Ascending aorta (tissue), 2 donors: ENCODE measurements at places on chromosomes 4 and X.

DNA sequence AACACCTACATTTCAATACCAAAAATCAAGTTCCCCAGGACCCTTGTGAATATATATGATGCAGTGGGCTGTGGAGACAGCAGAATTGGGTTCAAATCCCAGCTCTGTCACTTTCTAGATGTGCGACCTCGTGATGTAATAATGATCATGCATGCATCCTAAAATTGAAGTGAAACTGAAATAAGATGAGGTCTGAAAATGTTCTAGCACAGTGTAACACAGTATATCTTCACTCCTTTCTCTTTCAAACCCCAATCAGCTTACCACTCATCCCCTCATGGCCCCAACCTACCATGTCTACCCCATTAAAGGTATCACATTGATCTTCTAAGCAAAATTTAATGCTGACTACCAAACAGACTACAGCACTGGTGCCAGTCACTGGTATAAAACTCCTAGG, 69.9 kb upstream of the BRS3 start:
- H3K27me3 ChIP-seq, result no peaks in the 10 kb centered on the region
- no peak overlapping the region for H3K4me3 ChIP-seq
- no peaks in the 10 kb centered on the region for H3K4me1 ChIP-seq
- H3K36me3 ChIP-seq, result no peaks in the 10 kb centered on the region

DNA sequence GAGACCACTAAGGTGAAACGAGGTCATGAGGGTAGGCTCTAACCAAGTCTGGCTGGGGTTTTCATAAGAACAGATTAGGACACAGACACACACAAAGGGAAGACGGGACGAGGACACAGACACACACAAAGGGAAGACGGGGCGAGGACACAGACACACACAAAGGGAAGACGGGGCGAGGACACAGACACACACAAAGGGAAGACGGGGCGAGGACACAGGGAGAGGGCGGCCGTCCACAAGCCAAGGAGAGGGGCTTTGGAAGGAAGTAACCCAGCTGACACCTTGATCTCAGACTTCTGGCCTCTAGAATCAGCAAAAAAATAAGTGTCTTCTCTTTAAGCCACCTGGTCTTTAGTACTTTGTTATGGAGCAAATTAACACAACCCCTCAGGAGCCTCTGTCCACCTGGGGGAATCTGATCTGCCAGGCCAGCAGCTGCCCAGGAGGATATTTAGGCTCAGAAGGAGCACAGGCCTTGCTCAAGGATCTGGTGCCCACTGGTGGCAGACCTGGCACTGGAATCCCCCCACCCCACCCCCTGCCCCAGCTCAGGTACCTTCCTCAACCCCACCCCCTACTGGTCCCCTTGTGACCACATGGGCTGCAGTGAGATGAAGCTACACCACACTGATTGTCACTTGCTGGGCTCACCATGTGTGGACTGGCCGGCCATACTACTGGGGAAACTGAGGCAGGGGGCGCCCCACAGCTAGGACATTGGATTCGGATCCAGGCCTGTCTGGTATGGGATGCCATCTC, 2.8 kb downstream of the ABLIM2 start:
- no peaks in the 10 kb centered on the region for H3K27me3 ChIP-seq
- H3K36me3 ChIP-seq, result no peaks in the 10 kb centered on the region

DNA sequence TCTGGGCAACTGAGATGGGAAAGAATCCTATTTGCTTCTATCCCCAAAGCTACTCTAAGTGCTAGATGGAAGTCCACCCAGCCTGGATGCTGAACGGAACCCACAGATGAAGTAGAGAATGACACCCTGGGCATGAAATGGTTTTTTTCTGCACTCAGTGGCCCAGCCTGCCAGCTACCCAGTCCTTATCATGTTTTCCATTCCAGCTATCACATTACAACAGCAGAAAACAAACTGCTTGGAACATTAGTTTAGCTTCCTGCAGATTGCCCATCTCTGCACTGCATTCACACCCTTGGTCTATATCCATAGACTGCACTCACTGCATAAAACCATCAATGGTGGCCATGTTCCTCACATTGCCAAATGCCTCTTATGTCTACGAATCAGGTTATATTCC, 79.1 kb downstream of the NYX start:
- peaks cover 15% of the 10 kb centered on the region for H3K36me3 ChIP-seq
- no peaks in the 10 kb centered on the region for H3K27me3 ChIP-seq
- DNase-seq, result no peak
- no peak overlapping the region for H3K4me3 ChIP-seq

DNA sequence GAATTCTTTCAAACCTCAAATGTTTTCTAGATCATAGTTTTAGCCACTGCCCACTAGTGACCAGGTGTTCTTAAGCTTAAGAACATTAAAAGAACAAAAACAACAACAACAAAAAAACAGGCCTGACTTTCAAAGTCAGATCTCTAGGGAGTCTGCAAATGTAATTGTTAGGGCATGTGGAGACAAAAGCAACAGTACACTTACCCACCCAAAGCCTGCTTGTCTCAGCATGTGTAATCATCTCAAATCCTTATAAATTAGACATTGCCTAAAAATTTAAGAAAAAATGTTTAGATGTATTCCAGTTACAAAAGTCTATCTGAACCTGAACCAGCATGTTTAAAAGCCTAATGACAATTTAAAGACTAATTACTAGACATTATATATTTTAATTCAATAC, 79.9 kb downstream of the SLC7A11 start:
- DNase-seq, result no peak
- H3K4me1 ChIP-seq, result no peaks in the 10 kb centered on the region
- H3K4me3 ChIP-seq, result no peak overlapping the region
- H3K27me3 ChIP-seq, result no peaks in the 10 kb centered on the region

- no peak for DNase-seq
- no peak overlapping the region for H3K27ac ChIP-seq
- no peaks in the 10 kb centered on the region for H3K36me3 ChIP-seq
- no peaks in the 10 kb centered on the region for H3K27me3 ChIP-seq
- no peaks in the 10 kb centered on the region for H3K4me1 ChIP-seq
These were observed 1333.9 kb upstream of the TENM3 start for GRCh38 chr4:180909279-180909678.

- no peaks in the 10 kb centered on the region for H3K27me3 ChIP-seq
- peak; percentile 75 for DNase-seq
- peak overlapping the region; percentile 97 for H3K27ac ChIP-seq
- H3K4me3 ChIP-seq, result no peak overlapping the region
- H3K4me1 ChIP-seq, result peaks cover 6% of the 10 kb centered on the region
These were observed 108.2 kb upstream of the ADRA2C start for GRCh38 chr4:3657902-3658529.

DNA sequence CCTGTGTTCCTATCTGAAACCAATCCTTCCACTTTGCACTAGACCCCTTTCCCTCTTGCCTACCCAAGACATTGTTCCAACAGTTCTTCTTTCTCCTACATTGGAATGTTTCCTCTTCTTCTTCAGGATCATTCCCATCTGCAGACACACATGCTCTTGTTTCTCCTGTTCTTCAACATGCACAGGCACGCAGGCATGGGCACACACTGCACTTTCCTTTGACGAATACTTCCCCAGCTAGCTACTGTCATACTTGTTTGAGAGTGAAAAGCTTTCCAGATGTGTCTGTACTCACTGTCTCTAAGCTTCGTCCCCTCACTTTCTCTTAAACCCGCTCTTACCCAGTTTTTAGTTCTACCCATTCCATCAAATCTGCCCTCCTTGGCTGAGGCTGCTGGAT, 31.8 kb upstream of the ERVMER34-1 start:
- no peak for DNase-seq
- no peak overlapping the region for H3K27ac ChIP-seq
- no peaks in the 10 kb centered on the region for H3K4me1 ChIP-seq
- no peaks in the 10 kb centered on the region for H3K36me3 ChIP-seq
- H3K4me3 ChIP-seq, result no peak overlapping the region

- no peak overlapping the region for H3K4me3 ChIP-seq
- no peaks in the 10 kb centered on the region for H3K4me1 ChIP-seq
- no peaks in the 10 kb centered on the region for H3K36me3 ChIP-seq
- peaks cover 7% of the 10 kb centered on the region for H3K27me3 ChIP-seq
- no peak for DNase-seq
These were observed 1.8 kb downstream of the ZIC3 start for GRCh38 chrX:137567682-137568232.
